ENCODE measurements at places on chromosomes 3 and 15. TPM values are rescaled to one million over a fixed set of nuclear protein-coding genes. Genes with fewer than 3 reads are reported as not detected.

GRCh38 chr3:176755552-176755951, 441.7 kb downstream of the TBL1XR1 start:
- no peak for ATAC-seq

DNA sequence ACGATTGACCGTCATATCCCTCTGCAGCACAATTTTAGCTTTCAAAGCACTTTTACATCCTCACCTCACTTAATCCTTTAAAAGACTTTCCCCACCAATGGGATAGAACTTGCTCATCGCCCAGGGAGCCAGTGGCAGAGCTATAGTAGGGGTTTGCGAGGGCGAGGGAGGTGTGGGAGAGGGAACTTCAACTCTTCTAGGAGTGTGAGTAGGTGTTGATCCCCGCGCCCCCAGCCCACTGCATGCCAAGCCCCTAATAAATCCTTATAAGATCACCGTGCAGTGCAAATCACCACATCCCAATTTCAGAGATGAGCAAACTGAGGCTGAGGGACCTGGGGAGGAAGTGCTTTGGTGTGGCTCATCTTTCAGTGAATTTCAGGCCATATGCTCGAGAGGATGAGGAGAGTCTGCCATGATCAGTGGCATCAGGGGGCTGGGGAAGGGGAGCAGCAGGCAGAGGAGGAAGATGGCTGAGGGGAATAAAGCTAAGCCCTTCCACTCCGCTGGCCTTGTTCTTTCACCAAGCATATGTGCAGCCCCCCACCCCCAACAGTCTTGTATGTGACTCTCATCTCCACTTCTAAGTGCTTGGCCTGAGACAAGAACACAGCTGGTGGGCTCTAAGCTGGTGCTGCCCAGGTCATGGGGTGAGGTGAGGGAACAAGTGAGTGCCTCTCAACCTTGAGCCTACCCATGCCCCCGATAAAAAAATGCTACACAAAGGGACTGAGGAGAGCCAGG, 5.1 kb downstream of the INSYN1 start:
- no peak for ATAC-seq

TRPM1 gene
- not detected for total RNA-seq

TM6SF1 gene
- total RNA-seq = 2.3 TPM

KCNAB1 gene
- 1.5 TPM for total RNA-seq

GTPBP8 gene
- 20.8 TPM for total RNA-seq

FBXL22 gene
- 16.1 TPM for total RNA-seq

TRIP4 gene
- total RNA-seq = 12.4 TPM
